Stimulated activated CD4-positive, alpha-beta T cell treated with anti-CD3 and anti-CD28 coated beads, TNF-alpha, amount 100 ng/mL, for 4 hours (primary cell): ENCODE measurements at places on chromosomes 7 and 10.

GRCh38 chr7:20199015-20199737, 18.0 kb downstream of the MACC1 start:
- DNase-seq = no peak

DNA sequence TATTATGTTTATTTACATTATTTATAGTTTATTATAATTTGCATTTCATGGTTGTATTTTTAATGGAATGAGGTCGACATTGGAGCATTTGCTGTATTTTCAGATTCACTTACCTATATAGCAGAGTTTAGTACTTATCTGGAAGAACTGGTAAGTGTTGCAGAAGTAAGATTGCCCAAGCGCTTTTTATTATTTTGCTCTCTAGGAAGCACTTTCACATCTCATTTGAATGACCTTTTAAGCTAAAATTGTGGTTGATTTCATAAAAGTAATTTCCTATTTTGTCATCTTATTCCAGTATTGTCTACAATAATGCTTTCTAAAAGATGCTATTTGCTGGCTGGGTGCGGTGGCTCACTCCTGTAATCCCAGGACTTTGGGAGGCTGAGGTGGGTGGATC, 28.6 kb downstream of the SEC61A2 start:
- DNase-seq = no peak

GRCh38 chr10:7202793-7203355, 208.0 kb downstream of the SFMBT2 start:
- DNase-seq = no peak

GRCh38 chr7:27647046-27647445, 15.6 kb downstream of the HIBADH start:
- DNase-seq = no peak

DNA sequence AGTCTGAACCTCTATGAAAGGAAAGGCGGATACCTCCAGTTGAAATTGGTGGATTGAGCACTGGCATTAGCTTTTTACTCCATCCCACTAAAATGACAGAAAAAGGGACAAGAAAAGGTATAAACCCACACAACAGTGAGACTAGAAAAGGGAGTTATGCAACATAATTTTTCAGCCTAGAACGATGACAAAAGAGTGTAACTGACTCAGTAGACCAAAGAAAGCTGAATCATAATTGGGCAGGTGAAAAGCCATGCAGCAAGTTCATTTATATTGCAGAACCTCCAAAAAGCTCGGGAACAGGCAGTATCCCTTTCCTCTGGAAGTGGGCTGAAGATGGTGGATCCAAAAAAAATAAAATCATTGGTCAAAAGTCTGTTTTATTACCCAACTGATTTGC, 30.5 kb upstream of the ZCCHC24 start:
- no peak for DNase-seq

DNA sequence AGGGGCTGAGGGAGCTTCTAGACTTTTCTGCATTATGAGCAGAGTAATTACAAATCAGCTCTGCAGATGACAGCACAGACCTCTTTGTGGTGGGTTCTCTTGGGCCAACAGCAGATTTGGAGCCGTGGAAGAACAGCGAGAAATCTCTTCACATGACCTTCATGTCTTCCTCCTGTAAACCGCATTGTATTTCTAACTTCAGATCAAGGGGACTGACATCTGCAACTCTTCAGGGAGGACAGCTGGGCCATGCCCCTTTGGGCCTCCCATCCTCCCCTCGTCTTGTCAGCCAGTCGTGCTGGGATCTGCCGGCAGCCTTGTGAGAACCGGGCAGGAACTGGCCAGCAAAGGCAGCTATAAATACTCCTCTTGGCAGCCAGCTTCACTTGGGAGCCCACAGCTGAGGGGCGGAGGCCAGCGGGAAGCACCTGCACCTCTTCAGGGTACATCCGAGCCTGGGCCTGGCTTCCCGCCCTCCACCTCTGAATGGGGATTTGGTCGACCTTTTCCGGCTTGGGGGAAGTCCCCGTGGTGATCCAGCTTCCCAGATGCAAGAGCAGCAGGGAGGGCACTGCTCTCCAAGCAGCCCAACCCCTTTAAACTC, 54.7 kb downstream of the STEAP1B start:
- no peak for DNase-seq

DNA sequence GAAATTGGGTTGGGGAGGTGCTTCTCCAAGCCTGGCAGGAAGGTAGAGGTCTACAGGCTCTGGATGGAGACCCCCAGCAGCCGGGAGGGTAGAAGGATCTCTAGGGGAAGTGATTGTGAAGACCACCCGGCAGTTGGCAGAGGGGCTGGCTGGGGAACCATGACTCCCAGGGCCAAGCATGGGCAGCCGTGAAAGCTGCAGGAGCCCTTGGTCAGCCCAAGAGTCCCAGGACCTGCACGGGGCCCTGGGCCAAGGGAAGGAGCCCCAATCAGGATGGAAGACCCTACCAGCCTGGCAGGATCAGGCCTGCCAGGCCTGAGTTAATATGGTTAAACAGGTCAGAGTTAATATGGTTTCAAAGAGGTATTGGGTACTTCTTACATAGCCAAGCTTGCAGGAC, 126.3 kb upstream of the NANOS1 start:
- DNase-seq = no peak

- DNase-seq = no peak
Measured at GRCh38 chr10:13404305-13404759, 56.2 kb upstream of the SEPHS1 start.

GRCh38 chr7:67512481-67512880, 515.8 kb downstream of the TYW1 start:
- DNase-seq = no peak

DNA sequence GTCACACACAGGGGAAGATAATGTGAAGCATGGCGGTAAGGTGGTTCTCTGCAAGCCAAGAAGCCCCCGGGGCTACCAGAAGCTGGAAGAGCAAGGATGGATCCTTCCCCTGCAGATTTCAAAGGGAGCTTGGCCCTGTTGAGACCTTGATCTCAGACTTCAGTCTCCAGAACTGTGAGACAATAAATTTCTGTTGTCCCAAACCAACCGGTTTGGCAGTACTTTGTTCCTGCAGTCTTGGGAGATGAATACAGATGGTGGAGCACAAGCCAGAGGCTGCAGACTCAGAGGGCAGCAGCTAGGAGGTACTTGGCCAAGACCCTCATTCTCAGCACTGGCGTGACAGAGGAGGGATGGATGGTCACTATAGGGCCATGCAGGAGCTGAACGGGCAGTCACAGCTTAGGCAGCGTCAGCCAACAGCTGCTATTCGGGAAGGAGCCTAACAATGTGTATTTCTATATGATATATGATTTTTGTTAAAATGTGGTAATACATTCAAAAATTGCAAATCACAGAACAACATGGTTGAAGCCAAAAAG, 387.3 kb downstream of the TNS3 start:
- no peak for DNase-seq

DNA sequence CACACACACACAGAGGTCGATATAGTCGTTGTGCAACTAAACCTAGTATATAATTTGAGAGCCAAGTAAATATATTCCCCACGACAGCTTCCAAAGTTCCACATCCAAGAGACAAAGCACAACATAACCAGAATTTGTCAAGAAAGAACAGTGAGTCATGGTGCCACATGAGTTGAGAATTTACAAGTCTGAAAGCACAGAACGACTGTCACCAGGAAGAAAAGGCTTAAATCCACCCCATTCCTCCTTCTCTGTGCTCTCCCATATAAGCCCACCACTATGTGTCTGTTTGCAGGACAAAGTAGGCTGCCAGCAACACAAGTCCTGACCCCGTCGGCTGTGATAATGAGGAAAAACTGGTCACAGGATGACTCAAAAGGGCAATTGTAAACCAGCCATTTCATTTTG, 32.8 kb downstream of the GSAP start:
- no peak for DNase-seq

DNA sequence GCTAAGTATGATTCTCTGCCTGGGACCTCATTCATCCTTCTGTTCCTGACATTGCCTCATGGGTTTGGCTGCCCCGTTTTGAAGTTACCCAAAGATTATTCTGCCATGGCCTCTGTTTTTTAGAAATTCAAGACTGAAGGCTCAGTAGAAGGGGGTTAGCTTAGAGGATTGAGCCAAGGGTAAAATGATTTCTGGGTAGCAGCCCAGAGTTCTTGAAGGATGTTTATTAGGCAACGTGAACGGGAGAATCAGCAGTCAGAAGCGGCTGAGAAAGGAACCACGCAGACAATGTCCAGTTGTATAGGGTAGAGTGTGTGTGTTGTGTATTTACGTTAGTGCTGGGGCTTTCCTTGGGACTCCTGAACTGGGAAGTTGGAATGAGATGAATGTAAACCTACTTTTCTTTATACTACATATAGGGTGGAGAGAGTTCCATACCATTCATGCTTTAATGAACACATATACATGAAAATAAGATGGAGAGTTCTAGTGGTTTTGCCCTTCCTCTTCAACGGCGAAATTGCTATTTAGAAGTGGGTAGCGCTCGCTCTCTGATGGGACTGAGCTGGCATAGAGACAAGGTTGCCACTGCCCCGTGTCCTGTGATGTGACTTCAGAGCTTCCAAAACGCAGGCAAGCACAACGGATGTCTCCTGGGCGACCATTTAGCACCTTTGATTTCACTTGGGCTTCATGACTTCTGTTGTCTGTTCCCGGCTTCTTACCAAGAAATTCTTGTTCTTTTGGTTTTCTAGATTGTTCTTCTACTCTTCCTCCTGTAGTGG, 35.0 kb upstream of the IL15RA start:
- DNase-seq = no peak

DNA sequence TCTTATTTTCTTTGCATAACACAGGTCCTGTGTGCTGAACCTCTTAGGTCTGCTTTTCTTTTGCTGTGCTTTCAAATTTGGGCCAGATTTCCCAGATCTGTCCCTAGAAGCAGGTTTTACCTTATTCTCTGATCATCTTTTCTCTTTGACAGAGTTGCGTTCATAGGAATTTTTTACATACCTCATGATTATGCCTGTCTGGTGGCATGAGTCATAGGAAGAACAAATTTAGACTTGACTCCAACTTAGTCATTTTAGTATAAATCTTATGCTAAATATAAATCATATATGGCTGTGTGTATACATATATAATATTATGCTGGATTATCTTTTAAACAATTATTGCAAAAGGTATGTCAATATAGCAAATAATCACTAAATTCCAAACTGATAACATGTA, 1038.9 kb downstream of the GRM8 start:
- no peak for DNase-seq

- DNase-seq = no peak
Measured at GRCh38 chr7:13524076-13524475, 465.4 kb downstream of the ETV1 start.

- DNase-seq = no peak
Measured at GRCh38 chr7:142120524-142120923, 9.0 kb downstream of the MGAM2 start.

GRCh38 chr10:6558272-6558671, 21.8 kb downstream of the PRKCQ start:
- no peak for DNase-seq

- no peak for DNase-seq
Measured at GRCh38 chr10:74164716-74165529, 13.9 kb downstream of the ADK start.

DNA sequence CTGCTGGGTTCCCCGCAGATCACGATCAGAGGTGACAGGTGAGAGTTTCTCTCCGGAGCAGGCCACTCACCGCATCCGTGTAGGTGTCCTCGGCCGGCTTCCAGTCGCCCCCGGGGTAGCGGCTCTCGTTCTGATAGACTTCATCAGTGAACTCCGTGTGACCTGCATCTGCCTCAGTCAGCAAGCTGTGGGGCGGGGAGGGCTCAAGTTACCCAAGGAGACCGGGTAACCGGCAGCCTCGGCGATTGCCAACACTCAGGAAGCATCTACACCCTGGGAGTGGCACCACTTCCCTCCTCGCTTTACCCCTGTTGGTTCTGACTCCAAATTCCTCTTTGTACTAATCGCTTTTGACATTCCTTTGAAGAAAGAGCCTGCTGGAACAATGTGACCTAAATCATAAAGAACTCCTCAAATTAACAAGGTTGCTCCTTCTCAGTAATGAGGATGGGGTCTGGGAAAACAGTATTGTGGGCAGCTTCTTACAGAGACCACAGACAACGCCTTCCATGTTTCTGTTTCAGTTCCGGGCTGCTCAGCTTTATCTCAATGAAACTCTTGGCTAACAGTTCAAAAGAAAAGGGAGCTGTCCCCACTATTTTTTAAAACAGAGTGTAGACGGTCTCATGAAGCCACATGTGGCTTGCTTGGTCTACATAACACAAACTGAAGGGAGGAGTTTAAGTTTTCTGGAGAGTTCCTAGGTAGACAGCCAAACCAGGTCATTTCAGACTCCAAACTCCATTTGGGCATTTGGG, 118.1 kb downstream of the MYOF start:
- no peak for DNase-seq

GRCh38 chr10:5575144-5575481, 50.4 kb downstream of the CALML3 start:
- DNase-seq = no peak

DNA sequence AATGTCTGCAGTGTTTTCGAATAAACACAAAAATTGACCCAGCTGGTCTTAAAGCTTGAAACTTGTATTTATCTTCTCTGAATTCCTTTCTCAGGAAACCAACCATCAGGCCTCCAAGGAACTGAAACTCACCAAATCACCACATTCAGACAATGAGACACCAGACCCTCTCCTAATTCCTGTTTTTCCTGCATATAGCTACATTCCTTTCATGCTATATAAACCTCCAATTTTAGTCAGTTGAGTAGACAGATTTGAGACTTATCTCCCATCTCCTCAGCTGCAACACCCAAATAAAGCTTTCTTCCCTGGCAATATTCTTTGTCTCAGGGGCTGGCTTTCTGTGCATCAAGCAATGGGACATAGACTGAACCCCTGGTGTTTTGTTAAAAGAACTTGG, 317.0 kb downstream of the CACNA2D1 start:
- no peak for DNase-seq

DNA sequence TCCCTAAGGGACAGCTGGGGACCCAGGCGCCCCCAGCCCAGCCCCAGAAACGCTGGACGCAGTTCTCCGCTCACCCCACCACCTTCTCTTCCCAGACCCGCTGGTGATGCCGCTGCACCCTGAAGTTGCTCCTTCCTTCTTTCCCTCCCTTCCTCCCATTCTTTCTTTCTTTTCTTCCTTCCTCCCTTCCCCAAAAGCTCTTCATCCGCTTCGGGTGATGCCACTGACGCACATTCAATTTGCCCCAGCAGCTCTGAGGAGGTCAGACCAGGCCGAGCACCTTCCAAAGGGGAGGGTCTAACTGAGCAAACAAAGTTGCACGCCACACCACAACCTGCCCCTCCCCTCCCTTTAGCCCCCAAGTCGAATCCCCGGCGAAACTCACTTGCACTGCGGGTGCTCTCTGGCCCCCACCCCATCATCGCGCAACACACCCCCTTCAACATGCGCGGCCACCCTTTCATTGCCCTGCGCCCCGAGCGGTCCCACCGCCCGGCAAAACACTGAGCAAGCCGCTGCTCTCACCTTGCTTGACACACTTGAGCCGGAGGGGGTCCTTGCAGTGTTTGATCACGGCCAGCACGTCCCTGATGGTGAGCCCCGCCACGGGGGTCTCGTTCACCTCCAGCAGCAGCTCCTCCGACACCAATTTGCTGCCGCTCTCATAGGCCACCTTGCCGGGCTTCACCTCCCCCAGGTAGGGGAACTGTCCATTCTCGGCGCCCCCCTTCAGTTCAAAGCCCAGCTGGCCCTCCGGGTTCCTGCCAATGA, 787 bp downstream of the MAGI2 start:
- no peak for DNase-seq
